ENCODE measurements at places on chromosomes 3 and 15.

GRCh38 chr15:37135225-37135624 lies 34.9 kb upstream of the MEIS2 start:
- DNase-seq, result no peak

GRCh38 chr15:76032046-76032445 lies 19.8 kb upstream of the NRG4 start:
- no peak for DNase-seq

DNA sequence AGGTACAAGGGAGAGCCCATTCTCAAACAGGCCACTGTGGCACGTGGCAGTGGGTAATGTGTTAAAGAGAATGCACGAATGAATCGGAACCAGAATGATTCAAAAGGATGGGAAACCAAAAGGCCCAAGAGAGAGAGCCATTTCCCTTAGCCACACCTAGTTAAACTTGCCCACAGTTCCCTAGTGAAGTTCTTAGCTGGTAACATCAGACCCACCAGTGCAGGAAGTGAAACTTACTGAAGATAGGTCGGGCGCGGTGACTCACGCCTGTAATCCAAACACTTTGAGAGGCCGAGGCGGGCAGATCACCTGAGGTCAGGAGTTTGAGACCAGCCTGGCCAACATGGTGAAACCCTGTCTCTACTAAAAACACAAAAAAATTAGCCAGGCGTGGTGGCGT lies 97.1 kb downstream of the MEX3B start:
- DNase-seq, result no peak

DNA sequence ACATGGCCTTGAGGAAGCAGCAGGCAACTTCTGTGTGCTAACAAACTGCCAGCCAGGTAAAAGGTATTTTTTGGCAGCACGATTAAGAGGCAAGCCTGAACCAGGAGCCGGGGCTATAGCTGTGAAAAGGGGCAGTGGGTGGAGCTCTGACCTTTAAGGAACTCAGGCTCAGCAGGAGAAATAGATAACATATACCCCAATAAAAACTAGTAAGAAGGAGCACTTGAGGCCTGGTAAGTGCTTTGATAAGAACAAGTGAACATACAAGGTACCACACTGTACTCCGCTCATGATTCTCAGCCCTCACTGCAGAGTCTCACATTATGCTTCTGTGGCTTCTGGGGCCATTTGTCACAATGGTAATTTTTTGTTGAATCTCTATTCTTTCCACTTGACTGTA lies 5.4 kb downstream of the FYCO1 start:
- DNase-seq, result no peak

- no peak for DNase-seq
Observed at GRCh38 chr3:152323834-152324233, 55.1 kb downstream of the MBNL1 start.

DNA sequence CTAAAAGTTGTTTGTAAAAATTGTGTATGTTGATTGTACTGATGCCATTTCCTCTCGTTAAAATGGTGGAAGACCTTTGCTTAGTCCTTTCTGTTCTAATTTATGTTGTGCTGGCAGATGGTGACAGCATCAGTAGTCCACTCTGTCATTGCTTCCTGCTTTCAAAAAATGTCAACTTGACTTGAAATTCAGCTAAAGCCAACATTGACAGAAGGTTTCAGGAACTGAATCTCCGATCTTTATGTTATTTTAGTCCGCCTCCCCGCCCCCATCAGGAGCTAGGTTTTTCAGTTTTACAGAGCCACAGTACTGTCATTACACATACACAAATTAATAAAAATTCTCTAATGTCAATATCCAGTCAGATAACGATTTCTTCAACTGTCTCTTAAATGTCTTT lies 1.5 kb downstream of the CEP63 start:
- no peak for DNase-seq

DNA sequence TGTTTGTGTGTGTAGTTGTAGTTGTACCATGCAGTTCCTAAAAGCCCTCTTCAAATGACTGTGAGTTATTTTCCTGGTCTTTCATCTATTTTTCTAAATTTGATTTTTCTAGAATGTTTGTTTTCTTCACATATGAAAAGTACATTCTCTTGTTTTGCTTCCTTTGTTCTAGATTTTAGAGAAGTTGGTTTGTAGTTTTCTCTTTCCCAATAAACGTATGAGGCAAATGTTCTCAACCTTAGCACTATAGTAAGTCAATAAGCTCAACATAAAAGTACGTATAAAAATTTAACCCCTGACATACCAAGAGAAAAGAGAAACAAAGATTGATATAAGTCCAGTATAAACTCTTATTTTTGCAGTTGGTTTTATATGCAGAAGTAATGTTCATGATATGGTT lies 74.7 kb downstream of the IL1RAP start:
- DNase-seq, result no peak

DNA sequence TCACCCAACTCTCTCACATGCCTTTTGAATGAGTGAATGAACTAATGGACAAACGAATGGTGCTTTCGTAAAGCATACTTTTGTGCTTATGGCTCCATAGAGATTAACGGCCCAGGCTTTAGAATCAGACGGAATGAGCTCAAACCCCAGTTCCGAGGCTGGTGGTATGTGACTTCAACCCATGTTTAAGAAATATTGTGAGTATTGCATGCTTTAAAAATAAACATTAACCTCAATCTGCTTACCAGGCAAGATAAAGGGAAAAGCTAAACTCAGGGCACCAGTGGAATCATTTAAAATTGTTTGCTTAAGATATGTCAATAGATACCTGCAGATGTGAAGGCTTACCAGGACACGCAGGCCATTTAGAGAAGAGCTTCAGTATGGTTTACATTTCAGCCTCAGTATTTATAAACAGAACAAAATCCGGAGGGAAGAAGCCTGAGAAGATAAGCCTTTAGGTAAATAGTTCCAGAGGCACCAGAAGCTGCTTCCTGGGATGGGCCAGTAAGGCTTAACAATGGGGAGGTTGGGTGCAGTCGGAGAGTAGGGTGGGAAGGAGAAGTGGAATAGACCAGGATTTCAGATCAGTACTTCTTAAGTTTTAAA lies 186.4 kb downstream of the ADAMTS9 start:
- no peak for DNase-seq

DNA sequence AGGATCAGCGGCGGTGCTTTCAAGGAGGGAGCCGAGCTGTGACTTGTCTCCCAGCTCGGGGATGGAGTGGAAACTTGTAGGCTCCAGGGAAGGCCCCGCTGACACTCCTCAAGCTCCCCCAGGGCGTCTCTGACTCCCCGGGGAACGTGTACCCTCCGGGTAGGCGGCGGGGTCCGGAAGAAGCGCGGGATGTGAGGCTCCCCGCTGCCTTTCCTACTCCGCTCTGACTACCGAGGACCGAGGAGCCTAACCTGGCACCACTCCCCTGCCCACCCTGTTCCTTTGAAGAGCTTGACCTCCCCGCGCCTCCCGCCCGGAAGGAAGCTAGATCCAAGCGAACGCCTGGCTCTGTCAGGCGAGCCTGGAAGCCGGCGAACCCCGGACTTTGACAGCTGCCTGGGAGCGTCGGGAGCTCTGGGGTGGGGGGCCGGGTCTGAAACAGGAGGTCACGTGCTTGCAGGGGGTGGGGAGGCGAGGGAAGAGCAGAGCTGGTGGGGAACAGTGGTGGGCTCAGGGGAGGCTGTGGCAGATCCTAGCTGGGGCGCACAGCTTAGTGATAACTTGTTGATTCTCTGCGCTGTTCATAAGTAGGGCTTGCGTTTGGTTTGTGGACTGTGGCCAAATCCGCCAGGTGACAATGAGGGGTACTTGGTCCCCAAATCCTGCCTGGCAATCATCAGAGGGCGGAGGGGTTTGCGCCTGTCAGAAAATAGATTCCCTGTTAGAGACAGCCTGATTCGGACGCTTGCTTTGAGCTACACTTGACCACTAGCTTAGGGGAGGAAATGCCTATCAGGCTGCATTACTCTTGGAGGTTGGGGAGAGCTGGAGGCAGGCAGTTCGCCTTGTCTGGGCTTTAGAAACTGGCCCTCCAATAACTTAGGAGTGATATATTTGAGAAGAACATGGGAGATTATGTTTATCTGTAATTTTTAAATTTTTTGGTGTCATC lies 1.2 kb downstream of the CLSTN2 start:
- no peak for DNase-seq

GRCh38 chr3:196087906-196088305 lies 6.0 kb upstream of the TFRC start:
- DNase-seq, result no peak

DNA sequence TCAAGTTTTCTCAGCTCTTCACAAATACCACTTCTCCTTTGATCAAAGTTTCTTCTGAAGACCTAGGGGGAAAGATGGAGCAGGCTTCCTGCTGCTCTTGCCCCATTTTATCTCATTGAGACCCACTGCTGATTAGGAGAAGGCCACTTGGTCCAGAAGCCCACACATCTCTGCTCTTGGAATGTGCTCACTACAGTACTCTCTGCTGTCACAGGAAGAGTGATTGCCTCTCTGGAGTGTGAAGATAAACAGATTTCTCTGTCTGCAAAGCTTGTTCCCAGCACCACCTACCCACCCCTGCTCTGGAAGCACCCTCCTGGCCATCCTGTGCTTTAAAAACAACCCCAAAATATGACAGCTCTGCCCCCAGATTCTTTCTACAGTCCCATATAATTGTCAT lies 41.3 kb upstream of the PRTG start:
- no peak for DNase-seq

DNA sequence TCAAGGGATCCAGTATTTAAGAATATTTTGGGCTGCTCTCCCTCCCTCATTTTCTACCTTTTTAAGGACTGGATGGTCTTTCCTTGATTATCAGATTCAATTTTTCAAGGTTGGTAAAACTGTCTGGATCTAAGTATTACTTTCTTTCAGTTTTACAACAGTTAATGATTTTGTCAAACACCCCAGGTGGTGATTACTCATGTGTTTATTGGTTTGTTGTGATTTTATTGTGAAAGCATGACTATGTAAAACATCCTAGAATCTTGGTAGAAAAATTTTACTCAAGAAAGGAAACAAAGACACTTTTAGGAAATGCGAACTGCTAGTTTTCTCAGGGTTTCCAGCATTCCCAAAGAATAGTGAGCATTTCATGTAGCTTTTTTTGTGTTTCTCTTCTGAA lies 7.3 kb downstream of the GTF2E1 start:
- DNase-seq, result no peak

DNA sequence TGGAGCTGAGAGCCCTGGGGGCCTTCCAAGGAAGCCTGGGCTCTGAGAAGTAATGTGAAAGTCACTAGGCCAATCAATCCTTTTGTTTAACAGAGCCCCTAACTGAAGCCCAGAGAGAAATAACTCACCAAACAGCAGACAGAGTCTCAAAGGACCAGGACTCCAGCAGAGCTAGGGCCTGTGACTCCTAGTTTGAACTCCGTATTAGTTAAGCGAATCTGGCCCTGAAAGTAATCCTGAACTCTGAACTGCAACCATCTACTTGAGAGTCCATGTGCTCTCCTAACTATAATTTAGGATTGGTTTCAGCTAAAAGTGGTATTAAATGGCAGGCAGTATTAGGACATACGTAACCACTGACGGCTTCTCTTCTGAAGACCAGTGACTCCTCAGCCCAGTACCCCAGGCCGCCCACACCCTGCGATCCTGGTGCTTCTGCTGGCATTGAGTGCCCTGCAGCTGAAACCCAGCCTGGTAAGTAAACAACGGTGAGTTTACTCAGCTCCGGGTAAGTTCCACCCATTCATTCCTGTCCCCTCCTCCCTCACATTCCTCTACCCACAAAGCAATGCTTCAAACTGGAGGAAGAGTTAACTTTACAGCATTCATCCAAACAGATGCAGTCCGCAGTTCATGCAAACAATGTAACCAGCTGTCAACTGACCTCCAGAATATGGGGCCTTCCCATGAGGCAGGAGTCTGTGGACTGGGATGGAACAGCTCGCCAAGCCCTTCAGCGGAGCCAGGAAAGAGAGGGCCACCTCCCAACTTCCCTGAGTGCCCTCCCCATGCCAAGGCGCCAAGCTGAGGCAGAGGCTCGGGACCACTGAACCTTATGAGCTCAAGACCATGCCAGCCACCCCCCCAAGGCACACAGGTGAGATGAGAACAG lies 7.3 kb downstream of the MYO5C start:
- DNase-seq, result no peak

- peak; percentile 74 for DNase-seq
Observed at GRCh38 chr3:134794950-134795745, at the start of gene EPHB1. EPHB1 (plus strand) TSS chr3:134795260.

DNA sequence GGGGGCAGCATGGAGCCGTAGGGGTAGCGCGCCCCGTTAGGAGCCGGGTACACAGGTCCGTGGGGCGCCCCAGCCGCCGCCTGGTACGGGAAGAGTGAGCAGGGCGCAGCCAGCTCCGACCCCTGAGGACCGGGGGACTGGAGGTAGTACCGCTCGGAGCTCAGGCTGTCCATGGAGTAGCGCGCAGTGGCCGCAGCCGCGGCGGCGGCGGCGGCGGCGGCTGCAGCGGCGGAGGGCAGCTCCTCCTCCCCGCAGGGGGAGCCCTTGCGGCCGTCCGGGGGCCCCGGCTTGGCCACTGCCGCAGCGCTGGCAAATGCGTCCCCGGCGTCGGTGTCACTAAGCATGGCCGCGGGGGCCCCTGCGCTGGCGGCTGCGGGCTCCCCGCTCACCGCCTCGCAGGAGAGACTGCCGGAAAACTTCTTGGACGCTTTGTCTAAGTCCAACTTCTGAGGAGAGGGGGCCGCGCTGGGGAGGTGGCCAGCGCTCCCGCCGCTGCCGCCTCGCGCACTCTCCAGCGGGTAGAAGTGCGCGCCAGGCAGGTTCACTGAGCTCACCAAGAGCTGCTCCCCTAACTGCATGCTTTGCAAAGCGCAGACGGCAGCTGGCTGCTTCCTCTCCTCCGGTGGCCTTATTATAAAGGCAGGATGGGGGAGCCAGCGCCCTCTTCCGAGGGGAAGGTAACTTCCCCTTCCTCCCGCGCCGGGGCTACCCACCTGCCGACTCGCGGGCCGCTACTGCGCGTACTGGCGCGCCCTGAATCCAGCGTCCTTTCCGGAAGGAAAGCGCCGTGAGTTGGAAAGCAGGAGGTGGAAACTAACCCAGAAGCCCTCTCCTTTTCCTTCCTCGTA lies at the start of gene EOMES:
Gene EOMES, minus strand, starts transcription at position 607 of the 848 bp plus-strand sequence. Its CDS starts 29 bp downstream, at position 578.
- DNase-seq, result peak; percentile 57

- DNase-seq, result no peak
Observed at GRCh38 chr3:36482256-36482655, 102.0 kb downstream of the STAC start.

DNA sequence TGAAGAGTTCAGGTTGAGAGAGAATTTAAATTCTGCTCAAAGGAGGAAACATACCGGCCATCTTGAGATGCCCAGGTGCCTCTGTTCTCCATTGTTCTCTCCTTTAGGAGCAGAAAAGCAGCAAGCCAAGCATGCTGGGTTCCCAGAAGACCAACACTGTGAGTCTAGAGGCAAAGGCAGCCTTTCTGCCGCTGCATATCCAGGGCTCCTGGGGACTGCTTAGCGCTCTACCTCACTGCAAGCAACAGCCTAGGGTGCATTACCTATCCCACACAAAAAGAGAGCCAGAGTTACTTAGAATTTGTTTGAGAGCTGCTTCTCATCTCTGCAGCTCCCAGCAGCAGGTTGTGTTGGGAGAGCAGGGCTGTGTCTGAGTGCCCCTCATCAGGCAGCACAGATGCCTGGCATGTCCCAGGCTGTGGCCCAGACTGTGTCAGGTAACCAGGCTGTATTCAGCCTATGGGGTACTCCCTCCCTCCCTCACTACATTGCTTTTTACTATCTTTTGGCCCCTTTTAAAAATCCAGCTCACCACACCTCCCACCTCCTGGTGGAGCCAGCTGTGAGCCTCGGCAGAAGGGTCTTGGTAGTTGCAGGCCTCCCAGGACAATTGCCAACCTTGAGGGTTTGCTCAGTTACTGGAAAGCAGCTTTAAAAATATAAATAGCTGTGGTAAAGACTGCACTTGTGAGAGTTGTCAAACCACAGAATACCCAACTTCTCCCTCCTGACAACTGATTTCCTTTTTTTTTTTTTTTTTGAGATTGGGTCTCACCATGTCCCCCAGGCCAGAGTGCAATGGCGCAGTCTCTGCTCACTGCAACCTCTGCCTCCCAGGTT lies 30.2 kb downstream of the BCL2L10 start:
- DNase-seq, result no peak

GRCh38 chr15:99305761-99306505 lies 54.7 kb downstream of the LRRC28 start:
- DNase-seq, result no peak

Measured in foreskin melanocyte (primary cell).